ENCODE measurements at places on chromosomes 5 and 9. TPM values are rescaled to one million over a fixed set of nuclear protein-coding genes. Genes with fewer than 3 reads are reported as not detected.

DNA sequence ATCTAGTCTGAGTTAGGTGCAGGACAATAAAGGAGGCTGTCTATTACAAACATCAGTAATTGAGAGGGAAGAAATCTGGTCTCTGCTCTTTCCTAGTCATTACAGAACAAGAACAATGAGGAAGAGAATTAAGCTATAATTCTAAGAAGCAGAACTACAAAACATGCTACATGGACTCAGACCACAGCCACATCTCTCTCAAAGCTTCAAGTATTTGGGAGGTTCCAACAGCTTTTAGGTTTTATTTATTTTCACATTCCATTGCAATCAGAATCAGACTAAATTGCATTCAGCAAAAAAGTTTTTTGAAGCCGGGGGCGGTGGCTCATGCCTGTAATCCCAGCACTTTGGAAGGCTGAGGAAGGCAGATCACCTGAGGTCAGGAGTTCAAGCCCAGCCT is 1.1 kb upstream of the GRPEL2 start:
- no peak for DNase-seq

The LCN15 gene
- 0.46 TPM for total RNA-seq

DNA sequence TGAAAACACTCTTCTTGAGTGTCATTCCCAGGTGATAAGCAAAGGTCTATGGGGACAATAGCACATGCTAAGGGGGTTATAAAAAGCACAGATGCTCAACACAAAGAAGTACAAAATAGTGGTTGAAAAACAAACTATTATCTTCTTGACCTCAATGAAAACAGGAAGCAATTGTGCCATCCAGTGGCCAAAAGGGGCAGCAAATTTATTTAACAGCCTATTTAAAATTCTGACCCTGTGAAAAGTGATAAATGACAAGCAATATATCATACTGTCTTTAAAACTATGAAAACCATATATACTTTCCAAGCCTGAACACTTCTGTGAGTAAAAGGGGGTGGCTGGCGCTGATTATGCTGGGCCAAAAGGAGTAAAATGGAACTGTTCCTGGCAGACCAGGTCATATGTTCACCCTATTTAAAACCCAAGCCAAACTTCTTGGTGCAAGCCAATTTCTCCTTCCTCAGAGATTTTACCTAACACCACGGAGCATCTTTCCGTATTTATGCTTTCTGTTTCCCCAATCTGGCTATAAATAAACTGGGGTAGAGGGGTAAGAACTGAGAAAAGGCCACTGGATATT is 29.7 kb downstream of the TEX10 start:
- no peak for DNase-seq

GRCh38 chr9:97747201-97747965 is 50.2 kb upstream of the XPA start:
- DNase-seq: no peak

The PTGR1 gene
- 44.9 TPM for total RNA-seq

- no peak for DNase-seq
Observed at GRCh38 chr5:19001054-19001453, 986.9 kb downstream of the CDH18 start.

DNA sequence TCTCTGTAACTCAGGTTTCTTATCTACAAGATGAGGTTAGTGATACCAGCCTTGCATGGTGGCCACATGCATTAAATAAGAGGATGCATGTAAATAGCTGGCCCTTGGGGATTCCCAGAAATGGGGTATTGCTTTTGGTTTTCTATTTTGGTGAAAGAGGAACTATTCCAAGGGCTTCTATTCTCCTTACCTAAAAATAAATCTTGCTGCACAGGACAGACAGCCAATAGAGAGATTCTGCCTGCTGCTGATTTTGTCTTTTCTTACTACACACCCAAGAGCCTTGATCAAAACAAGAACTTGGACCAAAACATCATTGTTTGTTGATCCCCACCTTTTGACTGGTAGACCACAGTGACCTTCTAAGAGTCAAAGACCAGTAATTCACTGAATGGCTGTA is 161.8 kb downstream of the PJA2 start:
- no peak for DNase-seq

GRCh38 chr9:85713897-85714296 is 27.9 kb downstream of the AGTPBP1 start:
- DNase-seq: no peak

DNA sequence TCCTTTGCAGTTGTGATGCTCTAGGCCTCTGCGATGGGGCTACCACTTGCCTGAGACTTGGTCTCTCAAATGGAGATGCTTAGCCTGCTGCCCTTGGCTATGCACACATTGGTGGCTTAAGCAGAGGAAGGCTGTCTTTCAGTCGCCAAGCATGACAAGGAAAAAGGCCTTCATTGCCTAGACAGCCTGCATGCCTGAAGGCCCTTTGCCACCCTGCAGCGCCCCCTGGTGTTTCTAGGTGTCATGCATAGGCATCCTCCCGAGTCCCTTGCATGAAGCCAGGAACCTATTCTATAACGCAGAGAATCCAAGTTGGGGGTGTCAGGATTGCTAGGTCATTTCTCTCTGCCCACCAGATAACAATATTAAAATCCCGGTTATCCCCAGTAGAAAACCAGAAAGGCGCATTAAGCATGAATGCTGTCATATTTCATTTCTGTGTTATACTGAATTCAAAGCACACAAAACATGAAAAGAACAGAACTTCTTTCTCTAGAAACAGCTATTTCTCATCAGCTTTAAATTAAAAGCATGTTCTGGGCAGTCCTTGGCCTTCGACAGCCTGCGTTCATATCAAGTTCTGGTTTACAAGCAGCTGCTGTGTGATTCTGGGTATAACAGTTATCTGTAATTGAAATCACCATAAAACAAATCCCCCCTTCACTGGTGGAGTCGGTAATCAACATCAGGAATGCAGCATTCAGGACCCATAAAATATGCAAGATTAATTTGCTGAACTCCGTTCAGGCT is 59.7 kb upstream of the TRPC7 start:
- no peak for DNase-seq

GRCh38 chr5:173069671-173070070 is 13.5 kb downstream of the CREBRF start:
- no peak for DNase-seq

- DNase-seq: no peak
Observed at GRCh38 chr5:88689668-88690408, 193.1 kb downstream of the MEF2C start.

GRCh38 chr5:10912435-10912834 is 151.4 kb upstream of the DAP start:
- DNase-seq: no peak

- peak; percentile 85 for DNase-seq
Observed at GRCh38 chr5:139655727-139656271, 7.7 kb downstream of the CXXC5 start.

DNA sequence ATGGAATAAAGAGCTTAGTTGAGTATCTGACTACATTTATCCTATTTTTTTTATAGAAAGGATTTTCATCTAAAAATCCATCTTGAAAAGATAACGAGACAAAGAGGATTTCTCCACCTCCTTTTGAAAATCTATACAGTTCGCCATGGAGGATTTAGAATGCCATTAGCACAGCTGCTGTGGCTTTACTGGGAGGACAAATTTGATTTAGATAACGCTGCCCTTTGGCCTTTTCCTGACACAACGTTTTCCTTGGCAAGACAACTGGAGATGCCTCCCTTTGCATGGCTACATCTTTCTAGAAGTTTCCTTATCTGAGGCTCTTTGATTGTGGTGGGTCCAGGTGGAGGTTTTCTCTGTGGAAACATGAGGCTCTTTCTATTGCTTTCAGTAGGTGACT is 146.7 kb upstream of the KLF9 start:
- no peak for DNase-seq

The LMBRD2 gene
- total RNA-seq: 10.4 TPM

The TAS2R1 gene
- not detected for total RNA-seq

DNA sequence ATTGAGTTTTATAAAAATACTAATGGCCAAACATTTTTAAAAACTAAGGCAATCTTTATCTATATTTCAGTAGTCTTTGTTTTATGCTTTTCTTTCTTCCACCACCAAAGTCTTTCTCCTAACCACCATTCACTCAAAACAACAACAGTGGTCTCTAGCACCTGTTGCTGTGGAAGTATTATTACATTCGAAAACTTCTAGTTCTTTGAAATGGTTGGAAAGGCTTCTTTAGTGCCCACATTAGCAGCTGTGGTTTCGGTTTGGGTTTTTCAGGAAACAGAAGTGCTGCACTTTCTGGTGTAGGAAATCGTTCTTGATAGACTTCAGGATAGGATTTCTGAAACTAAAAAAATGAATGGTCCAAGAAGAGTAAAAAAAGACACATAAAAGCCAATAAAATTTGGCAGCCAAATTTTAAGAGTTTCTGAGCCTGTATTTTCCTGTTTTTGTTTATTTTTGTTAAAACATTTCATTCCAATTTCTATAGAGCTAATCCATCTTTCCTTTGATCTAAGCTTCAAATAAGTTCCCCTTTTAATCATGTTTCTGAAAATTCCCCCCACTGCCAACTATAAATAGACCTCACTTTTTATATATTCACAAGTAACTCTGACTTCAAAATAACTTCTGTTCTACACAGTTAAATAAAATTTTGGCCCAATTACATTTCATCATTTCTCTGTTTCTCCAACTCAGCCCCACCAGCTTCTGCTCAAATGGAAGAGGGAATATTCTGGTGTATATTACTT is 102.2 kb downstream of the DEPDC1B start:
- no peak for DNase-seq

DNA sequence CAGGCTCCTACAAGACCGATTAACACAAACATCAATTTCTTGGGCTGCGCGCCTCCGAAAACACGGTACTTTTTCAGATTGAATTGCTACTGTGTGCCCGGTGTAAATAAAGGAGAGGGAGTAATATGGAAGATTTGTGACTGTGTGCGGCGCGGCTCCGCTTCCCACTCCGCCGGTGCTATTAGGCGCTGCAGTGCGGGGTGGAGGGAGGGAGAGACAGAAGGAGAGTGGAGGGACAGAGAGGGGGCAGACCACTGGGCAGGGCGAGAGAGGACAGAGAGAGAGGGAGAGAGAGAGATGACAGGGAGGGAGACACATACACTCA is 24.7 kb upstream of the RNU6ATAC start:
- peak; percentile 47 for DNase-seq

The CDH6 gene
- total RNA-seq: 3.3 TPM

The PCDHGA5 gene
- total RNA-seq: 5.7 TPM

The TRPM6 gene
- total RNA-seq: 0.27 TPM

DNA sequence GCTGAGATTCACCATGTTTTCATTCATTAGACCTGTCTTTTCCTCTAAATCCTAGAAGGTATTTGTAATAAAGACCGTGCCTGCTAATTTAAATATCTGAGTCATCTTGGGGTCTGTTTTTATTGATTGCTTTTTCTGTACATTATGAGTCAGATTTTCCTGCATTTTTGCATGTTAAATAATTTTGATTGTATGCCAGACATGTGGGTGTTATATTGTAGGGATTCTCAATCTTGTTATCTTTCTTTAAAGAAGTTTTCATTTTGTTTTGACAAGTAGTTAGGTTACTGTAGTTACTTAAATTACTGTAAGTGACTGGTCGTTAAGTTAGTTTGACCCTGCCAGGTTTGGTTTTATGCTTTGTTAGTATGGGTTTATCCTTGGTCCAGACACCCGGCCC is 35.1 kb downstream of the EXOSC2 start:
- no peak for DNase-seq

The PCDHGB1 gene
- total RNA-seq: 6.7 TPM

GRCh38 chr5:180692429-180692828 is 43.0 kb upstream of the FLT4 start:
- no peak for DNase-seq

DNA sequence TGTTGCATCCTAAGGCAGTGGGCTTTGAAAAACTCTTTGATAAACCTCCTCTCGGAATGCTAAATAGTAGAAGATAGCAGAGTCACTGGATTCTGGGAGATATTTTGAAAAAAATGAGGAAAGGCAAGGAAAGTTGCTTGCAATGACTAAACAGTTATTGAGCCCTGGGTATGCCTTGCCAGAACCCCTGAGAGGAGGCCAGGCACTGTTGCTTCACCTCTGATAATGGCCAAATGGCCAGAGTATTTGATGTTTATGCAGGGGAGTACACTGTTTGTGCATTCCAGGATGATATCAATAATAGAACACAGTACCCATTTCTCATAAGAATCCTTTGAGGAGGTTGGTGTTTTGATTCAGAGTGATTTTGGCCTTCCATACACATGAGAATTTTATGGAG is 935.1 kb upstream of the WWC1 start:
- no peak for DNase-seq

GRCh38 chr9:84950879-84951811 is 281.6 kb downstream of the NTRK2 start:
- DNase-seq: no peak

- DNase-seq: no peak
Observed at GRCh38 chr5:42912184-42912798, 100.6 kb upstream of the SELENOP start.

The RORB gene
- total RNA-seq: 5.6 TPM

DNA sequence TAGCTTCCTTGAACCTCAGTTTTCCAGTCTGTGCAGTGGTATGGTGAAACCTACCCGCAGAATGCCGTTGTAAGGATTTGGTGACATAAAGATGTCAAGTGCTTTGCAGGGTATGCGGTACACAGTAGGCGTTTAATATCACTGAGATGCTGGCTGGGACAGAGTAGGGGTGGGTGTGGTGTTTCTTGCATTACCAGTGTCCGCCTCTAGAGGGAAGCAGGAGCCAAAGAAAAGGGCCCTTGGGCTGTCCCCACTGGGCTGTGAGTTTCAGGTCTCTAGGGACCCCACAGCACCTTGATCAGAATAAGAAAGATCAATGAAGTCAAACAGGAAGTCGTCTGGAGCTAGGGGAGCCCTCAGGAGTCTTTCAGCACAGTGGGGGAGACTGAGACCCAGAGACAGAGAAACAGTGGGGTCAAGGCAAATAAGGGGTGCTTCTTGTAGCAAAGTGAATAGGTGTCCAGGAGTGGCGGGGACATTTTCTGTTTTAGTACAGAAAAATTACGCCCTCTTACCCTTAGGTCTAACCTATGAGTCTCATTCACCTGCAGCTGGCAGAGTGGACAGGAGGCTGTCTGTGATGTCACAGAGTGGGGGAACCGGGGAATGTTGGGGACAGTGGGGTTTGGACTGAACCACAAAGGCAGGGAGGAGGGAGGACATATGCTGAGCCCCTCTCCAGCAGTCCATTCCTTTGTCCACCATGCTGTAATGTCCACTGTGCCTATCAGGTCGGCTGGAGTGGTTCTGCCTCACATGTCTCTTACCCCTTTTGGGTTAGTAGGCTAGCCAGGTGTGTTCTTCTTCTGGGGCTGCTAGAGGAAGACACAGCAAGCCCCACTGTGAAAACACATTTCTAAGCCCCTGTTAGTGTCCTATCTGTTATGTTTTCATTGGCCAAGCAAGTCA is 4.7 kb upstream of the TEX53 start:
- no peak for DNase-seq

DNA sequence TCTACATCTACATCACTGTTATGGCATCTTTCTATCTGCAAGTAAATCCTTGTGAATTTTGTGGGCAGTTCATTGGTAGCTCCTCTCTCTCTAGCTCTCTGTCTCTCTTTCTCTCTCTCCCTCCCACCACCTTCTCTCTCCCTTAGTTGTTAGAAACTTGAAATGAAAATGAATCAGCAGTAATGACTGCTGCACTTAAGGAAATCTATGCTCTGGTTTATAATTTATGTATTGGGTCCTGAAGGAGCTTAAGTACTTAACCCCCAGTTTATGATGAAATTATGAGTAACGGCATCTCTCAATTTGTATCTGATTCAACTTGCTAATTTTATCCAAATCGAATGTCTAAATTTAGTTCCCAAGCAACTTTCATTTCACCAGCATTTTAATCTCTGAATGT is 52.0 kb upstream of the PTGER4 start:
- DNase-seq: no peak
